ENCODE measurements at places on chromosomes 1 and 21. TPM values are rescaled to one million over a fixed set of nuclear protein-coding genes. Genes with fewer than 3 reads are reported as not detected.

The FBXO2 gene
- total RNA-seq, result 65.7 TPM

The PTPN22 gene
- 0.57 TPM for total RNA-seq

The CD53 gene
- not detected for total RNA-seq

The AVPR1B gene
- not detected for total RNA-seq

The BCL2L15 gene
- total RNA-seq, result under 0.01 TPM

The SH2D5 gene
- total RNA-seq, result 51.6 TPM

The SDE2 gene
- total RNA-seq, result 66.6 TPM

The C4BPA gene
- total RNA-seq, result not detected

The NCAM2 gene
- not detected for total RNA-seq

The KCND3 gene
- 0.36 TPM for total RNA-seq

The WNT2B gene
- 1.9 TPM for total RNA-seq

The S100A7A gene
- under 0.01 TPM for total RNA-seq

The SPRR2E gene
- 21.5 TPM for total RNA-seq

The TCHH gene
- 0.14 TPM for total RNA-seq

The KISS1 gene
- not detected for total RNA-seq

The BGLAP gene
- total RNA-seq, result 0.07 TPM

The SLC16A4 gene
- 10.6 TPM for total RNA-seq

The EFCAB14 gene
- total RNA-seq, result 87.8 TPM

The HCRTR1 gene
- not detected for total RNA-seq

The BMP8B gene
- total RNA-seq, result 1.0 TPM

The RUNX3 gene
- total RNA-seq, result 0.34 TPM

The LORICRIN gene
- total RNA-seq, result not detected

The SPRR2F gene
- total RNA-seq, result not detected

The F3 gene
- 460 TPM for total RNA-seq

The CDA gene
- 0.68 TPM for total RNA-seq

The SPTA1 gene
- total RNA-seq, result not detected

The ZZZ3 gene
- total RNA-seq, result 67.7 TPM

The KRTAP12-2 gene
- total RNA-seq, result not detected

The BMP8A gene
- 0.34 TPM for total RNA-seq

The KCNA10 gene
- not detected for total RNA-seq

The TFF3 gene
- total RNA-seq, result 0.21 TPM

The MIXL1 gene
- not detected for total RNA-seq

The FAM72D gene
- total RNA-seq, result not detected

The ASPM gene
- 0.21 TPM for total RNA-seq

The AGT gene
- total RNA-seq, result not detected

The PTGFRN gene
- total RNA-seq, result 183 TPM

The UAP1 gene
- total RNA-seq, result 122 TPM

The TNNI3K gene
- total RNA-seq, result 0.34 TPM

The KIF17 gene
- total RNA-seq, result 1.7 TPM

The GBP5 gene
- total RNA-seq, result 1.1 TPM

The LPAR3 gene
- 46.8 TPM for total RNA-seq

The CASZ1 gene
- 21.3 TPM for total RNA-seq

The ADARB1 gene
- 16.1 TPM for total RNA-seq

The NFASC gene
- total RNA-seq, result 0.34 TPM

The PCAT6 gene
- 0.68 TPM for total RNA-seq

The GBP2 gene
- total RNA-seq, result 1.4 TPM

The OR2T10 gene
- total RNA-seq, result not detected

The ADAMTS4 gene
- under 0.01 TPM for total RNA-seq

The TSPEAR gene
- not detected for total RNA-seq

The OVAAL gene
- total RNA-seq, result not detected

The PRRX1 gene
- not detected for total RNA-seq
